ENCODE measurements at places on chromosomes 3 and 15.

DNA sequence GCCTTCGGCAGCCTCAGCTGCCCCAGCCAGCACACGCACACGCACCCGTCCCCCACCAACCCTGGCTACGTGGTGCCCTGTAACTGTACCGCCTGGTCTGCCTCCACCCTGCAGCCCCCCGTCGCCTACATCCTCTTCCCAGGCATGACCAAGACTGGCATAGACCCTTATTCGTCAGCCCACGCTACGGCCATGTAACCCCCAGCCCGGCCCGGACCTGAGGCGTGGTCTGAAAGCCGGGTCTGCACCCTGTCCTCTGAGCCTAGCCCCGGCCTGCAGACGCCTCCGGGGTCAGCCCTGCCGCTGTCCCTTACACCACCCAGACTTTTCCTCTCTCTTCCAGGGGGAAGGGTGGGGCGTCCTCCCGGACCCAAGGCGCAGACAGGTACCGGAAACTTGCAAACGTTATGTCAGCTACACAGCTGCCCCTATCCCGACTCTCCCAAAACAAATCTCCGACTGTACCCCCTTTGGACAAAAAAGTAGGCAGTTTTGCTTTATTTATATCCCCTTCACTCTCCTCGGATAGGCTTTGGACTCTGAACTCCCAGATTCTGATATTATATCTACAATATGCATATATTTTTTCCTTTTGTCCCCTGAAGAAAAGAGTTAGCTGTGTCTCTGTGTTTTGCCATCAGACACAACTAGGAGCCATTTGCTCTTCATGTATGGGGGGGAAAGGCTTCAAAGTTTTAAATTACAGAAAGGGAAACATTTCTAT, 1.4 kb downstream of the SOX14 start:
- peak; percentile 44 for DNase-seq

GRCh38 chr15:41564286-41564959, 5.4 kb downstream of the TYRO3 start:
- peak; percentile 88 for DNase-seq

- DNase-seq: no peak
Measured at GRCh38 chr3:122430371-122430770, 14.5 kb upstream of the WDR5B start.

- no peak for DNase-seq
Measured at GRCh38 chr15:91520850-91521249, 332.7 kb upstream of the SLCO3A1 start.

DNA sequence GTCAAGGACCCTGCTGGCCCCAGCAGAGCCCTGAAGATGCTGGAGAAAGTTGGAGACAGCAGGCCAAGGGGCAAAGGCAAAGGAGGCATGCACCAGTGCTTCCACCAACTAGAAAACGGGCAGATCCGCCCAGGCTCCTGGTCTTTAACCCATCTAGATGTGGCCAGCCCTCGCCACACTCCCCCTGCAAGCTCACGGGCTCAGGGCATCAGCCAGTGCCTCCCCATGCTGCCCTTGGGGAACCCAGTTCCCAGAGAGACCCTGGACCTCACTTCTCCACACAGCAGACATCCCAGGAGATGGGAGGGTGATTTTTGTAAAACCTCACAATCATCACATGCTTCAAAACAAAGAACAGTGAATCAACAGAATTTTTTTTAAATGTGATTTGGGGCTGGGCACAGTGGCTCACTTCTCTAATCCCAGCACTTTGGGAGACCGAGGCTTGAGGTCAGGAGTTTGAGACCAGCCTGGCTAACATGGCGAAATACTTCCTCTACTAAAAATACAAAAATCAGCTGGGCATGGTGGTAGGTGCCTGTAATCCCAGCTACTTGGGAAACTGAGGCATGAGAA, 24.5 kb downstream of the CYFIP1 start:
- no peak for DNase-seq

- DNase-seq: no peak
Measured at GRCh38 chr3:140023616-140024530, 88.9 kb downstream of the CLSTN2 start.

DNA sequence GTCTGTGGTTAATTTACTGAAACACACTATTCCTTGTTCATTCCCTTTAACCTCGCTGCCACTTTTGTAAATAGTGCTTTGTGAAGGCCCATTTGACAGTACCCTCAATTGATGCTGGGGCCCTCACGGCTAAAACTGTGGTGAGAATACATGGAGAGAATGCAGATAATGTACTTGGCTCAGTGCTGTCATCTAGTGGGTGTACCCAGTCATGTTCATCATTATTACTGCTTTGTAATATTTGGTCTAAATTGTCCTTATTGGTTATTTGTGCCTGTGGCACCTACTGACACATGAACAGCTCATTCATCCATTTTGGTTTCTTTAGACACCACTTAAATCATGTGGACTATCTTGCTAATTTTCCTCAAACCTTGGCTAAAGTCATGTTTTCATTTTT, 543.6 kb downstream of the EDEM1 start:
- peak; percentile 0 for DNase-seq

- no peak for DNase-seq
Measured at GRCh38 chr3:178258121-178258520, 278.1 kb upstream of the KCNMB2 start.

- DNase-seq: no peak
Measured at GRCh38 chr3:33883951-33884561, 85.6 kb downstream of the PDCD6IP start.
